GM12878 (cell line): ENCODE measurements at places on chromosomes 12 and 14. TPM values are rescaled to one million over a fixed set of nuclear protein-coding genes. Genes with fewer than 3 reads are reported as not detected.

- DNase-seq, result peak; percentile 31
- H3K4me1 ChIP-seq, result no peaks in the 10 kb centered on the region
- H3K4me3 ChIP-seq, result no peak overlapping the region
- H3K27me3 ChIP-seq, result no peaks in the 10 kb centered on the region; the same call in 1 of the 2 replicates
Measured at GRCh38 chr12:103632554-103633216, 45.6 kb downstream of the STAB2 start.

- no peak overlapping the region for H3K27ac ChIP-seq
- no peak for DNase-seq
- no peaks in the 10 kb centered on the region for H3K36me3 ChIP-seq
- no peak overlapping the region for H3K4me3 ChIP-seq
Measured at GRCh38 chr14:87615822-87616679, 376.9 kb downstream of the GALC start.

Gene AQP6
- total RNA-seq, result not detected in 2 replicates

Gene CCDC85C
- total RNA-seq, result 3.0 and 3.4 TPM in 2 replicates

DNA sequence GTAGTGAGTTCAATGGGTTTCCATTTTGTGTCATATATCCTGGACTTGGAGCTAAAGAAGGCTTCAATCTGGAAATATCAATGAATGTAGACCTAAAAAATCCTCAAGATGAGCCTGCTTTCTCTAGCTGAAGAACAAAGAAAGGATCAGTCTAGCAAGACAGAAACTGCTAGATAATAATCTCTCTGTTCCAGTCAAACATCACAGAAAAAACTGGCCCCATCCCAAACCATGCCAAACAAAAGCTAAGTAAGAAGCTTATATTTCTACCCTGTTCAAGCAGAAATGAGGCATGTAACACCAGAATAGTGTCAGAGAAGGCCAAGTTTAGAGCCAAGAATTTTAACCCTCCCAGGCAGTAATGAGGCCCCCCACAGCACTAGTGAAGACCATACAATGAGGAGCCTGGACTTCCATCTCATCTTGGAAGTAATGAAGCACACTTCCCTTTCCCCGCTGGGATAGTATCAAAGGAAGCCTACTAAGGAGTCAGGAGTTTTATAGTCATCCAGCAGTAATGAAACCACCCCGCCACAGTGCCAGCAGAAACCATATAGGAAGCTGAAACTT is 95.8 kb downstream of the NELL2 start:
- H3K27ac ChIP-seq, result no peak overlapping the region
- no peaks in the 10 kb centered on the region for H3K4me1 ChIP-seq
- DNase-seq, result no peak
- no peak overlapping the region for H3K4me3 ChIP-seq

DNA sequence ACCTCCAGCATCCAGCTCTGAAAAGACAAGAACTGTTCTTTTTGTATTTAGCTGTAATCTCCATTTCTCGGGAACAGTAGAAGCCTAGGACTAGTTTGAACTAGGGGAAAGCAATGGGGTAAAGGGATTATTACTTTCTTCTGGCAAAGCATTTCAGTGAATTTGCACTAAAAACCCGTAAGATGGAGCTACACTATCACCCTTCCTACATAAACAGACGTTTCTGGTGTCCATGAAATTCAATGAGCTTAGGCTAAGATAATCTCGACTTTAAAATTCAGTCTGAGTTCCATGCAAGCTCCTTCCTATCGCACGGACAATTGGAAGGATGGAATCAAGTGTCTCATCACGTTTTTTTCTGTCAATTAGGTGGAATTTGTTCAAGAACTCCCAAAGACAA is 24.0 kb downstream of the ACSM4 start:
- H3K27me3 ChIP-seq, result no peaks in the 10 kb centered on the region; the same call in 1 of the 2 replicates
- H3K36me3 ChIP-seq, result no peaks in the 10 kb centered on the region
- H3K27ac ChIP-seq, result no peak overlapping the region
- DNase-seq, result no peak
- no peak overlapping the region for H3K4me3 ChIP-seq

Gene NOVA1
- not detected in 2 replicates for total RNA-seq

DNA sequence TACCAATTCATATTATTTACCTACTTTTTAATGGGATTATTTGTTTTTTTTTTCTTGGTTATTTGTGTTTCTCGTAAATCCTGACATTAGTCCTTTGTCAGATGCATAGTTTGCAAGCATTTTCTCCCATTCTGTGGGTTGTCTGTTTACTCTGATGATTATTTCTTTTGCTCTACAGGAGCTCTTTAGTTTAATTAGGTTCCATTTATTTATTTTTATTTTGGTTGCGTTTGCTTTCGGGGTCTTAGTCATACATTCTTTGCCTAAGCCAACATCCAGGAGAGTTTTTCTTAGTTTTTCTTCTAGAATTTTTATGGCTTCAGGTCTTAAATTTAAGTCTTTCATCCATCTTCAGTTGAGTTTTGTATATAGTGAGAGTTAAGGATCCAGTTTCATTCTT is 289.9 kb downstream of the AKAP6 start:
- H3K4me1 ChIP-seq, result peaks cover 4% of the 10 kb centered on the region
- no peak overlapping the region for H3K4me3 ChIP-seq
- no peaks in the 10 kb centered on the region for H3K27me3 ChIP-seq
- no peak overlapping the region for H3K27ac ChIP-seq

GRCh38 chr12:46354111-46354801 is 18.3 kb downstream of the SLC38A2 start:
- H3K27me3 ChIP-seq, result no peaks in the 10 kb centered on the region
- DNase-seq, result no peak
- peaks cover 7% of the 10 kb centered on the region; the same call in 1 of the 2 replicates for H3K36me3 ChIP-seq
- no peak overlapping the region for H3K4me3 ChIP-seq
- H3K27ac ChIP-seq, result no peak overlapping the region

- peaks cover 14% of the 10 kb centered on the region for H3K4me1 ChIP-seq
- no peaks in the 10 kb centered on the region for H3K27me3 ChIP-seq
- H3K36me3 ChIP-seq, result no peaks in the 10 kb centered on the region
Measured at GRCh38 chr12:93197067-93197593, 180.6 kb upstream of the NUDT4 start.

Gene KRT78
- not detected in 2 replicates for total RNA-seq

DNA sequence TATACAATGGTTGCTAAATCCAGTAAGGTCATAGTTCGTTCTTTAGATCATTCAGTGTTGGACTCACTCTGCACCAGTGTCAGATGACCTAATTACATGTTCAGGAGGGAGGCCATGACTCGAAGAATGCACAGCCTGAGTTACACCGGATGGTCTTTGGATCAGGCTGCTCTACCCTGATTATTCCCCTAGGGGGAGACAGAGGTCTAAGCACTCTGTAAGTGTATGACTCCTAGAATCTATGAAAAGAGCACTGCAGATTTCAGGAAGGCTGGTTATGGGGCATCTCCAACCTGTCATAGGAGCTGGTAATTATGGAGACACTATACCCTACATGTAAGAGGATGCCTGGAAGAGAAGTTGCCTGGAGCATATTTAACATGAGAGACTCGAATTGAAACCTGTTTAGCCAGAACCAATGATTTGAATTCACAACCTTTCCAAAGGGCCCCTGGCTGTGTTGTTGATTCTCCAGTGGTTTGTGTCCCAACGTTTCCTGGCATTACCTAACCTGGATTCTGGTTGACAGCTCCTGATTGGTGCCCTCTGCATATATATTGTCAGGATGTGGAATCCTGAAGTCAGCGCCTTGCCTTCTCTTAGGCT is at the start of gene MUCL1:
MUCL1 (plus strand) TSS at position 584 of the 606 bp plus-strand sequence. CDS start 67 bp downstream, outside the sequence.
- no peaks in the 10 kb centered on the region for H3K27me3 ChIP-seq
- no peak within 1 kb of the TSS for H3K27ac ChIP-seq
- no peaks in the 10 kb centered on the region for H3K4me1 ChIP-seq
- H3K36me3 ChIP-seq, result no peaks in the 10 kb centered on the region
- DNase-seq, result peak; percentile 28

- H3K27ac ChIP-seq, result no peak overlapping the region
- H3K27me3 ChIP-seq, result no peaks in the 10 kb centered on the region
- no peaks in the 10 kb centered on the region for H3K36me3 ChIP-seq
- H3K4me1 ChIP-seq, result peaks cover 6% of the 10 kb centered on the region
- no peak for DNase-seq
Measured at GRCh38 chr12:50916292-50916691, 36.1 kb upstream of the HIGD1C start.

GRCh38 chr12:7729746-7730145 is 17.4 kb downstream of the CLEC4C start:
- DNase-seq, result no peak
- no peaks in the 10 kb centered on the region for H3K36me3 ChIP-seq
- H3K4me1 ChIP-seq, result no peaks in the 10 kb centered on the region
- no peak overlapping the region for H3K27ac ChIP-seq
- H3K27me3 ChIP-seq, result no peaks in the 10 kb centered on the region
- no peak overlapping the region for H3K4me3 ChIP-seq

Gene SPSB2
- 3.4 and 3.9 TPM in 2 replicates for total RNA-seq

DNA sequence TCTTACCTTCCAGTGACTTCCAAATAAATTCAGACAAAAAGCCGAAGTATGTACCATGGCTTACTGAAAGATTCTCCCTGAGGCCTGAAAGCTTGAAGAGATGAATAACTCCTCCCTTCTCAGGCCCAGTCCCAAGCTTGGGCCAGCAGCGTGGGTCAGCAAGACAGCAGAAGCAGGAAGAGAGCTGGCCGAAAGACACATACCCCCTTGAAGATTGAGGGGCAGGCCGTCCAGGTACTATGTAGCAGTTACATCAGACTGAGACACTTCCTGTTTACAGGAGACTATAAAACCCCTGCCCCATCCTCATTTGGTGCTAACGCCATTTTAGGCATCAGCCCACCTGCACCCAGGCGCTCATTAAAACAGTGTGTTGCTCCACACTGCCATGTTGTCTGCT is 15.0 kb downstream of the NDUFA12 start:
- H3K4me1 ChIP-seq, result no peaks in the 10 kb centered on the region; the same call in none of the 2 replicates
- H3K36me3 ChIP-seq, result peaks cover 2% of the 10 kb centered on the region
- H3K4me3 ChIP-seq, result no peak overlapping the region
- H3K27ac ChIP-seq, result no peak overlapping the region
- no peaks in the 10 kb centered on the region for H3K27me3 ChIP-seq

Gene NRXN3
- 2.7 and 3.3 TPM in 2 replicates for total RNA-seq

GRCh38 chr14:27370074-27370473 is 772.2 kb upstream of the NOVA1 start:
- no peak overlapping the region for H3K27ac ChIP-seq
- no peaks in the 10 kb centered on the region for H3K4me1 ChIP-seq
- no peaks in the 10 kb centered on the region for H3K27me3 ChIP-seq
- H3K36me3 ChIP-seq, result no peaks in the 10 kb centered on the region
- DNase-seq, result no peak
- no peak overlapping the region for H3K4me3 ChIP-seq

- no peaks in the 10 kb centered on the region for H3K36me3 ChIP-seq
- no peaks in the 10 kb centered on the region for H3K4me1 ChIP-seq
- no peaks in the 10 kb centered on the region for H3K27me3 ChIP-seq
- H3K4me3 ChIP-seq, result no peak overlapping the region
- no peak overlapping the region for H3K27ac ChIP-seq
Measured at GRCh38 chr12:93829016-93829415, 151.8 kb downstream of the CRADD start.

GRCh38 chr14:56299306-56299984 is 181.2 kb downstream of the PELI2 start:
- no peak for DNase-seq
- no peak overlapping the region for H3K4me3 ChIP-seq
- H3K36me3 ChIP-seq, result no peaks in the 10 kb centered on the region
- H3K27me3 ChIP-seq, result no peaks in the 10 kb centered on the region; the same call in 1 of the 2 replicates
- H3K4me1 ChIP-seq, result no peaks in the 10 kb centered on the region
- H3K27ac ChIP-seq, result no peak overlapping the region

DNA sequence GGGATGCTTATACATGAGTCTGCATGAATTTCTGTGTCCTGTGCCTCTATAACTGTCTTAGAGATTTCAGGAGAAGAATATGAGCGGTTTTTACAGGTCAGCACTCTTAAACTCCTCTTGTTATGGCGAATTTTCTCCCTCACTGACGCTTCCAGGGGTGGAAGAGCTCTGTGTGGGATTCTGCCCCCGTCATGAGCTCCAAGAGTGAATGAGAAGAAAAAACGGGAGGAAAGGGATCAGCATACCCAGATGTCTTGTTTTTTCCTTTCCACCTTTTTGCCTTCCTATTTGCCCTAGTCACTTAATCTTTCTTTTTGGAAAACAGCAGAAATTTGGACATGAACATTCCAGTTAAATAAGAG is 651 bp downstream of the PFKM start:
- H3K4me1 ChIP-seq, result peaks cover 6% of the 10 kb centered on the region
- H3K4me3 ChIP-seq, result peak overlapping the region; percentile 88
- peak overlapping the region; percentile 91 for H3K27ac ChIP-seq
- no peaks in the 10 kb centered on the region for H3K27me3 ChIP-seq
- no peak for DNase-seq

Gene WNT1
- total RNA-seq, result not detected in 2 replicates

Gene BIN2
- 26.5 and 28.1 TPM in 2 replicates for total RNA-seq

DNA sequence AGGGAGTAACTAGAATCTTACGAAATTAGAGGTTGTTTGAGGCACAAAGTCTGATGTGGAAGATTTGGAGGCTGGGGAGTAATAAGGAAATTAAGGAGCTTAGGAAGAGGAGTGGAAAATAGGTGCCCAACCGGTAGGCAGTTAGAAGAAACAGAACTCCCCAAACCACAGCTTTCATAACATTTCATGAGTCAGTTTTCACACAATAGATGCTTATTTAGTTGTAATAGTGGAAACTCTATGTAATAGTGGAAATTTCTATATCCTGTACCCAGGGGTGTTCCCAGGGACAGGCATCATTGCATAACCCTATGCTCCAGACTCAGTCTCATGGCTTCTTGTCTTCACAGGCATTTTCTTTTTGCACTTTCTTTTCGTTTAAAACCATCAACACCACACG is 8.3 kb downstream of the C3AR1 start:
- no peaks in the 10 kb centered on the region for H3K4me1 ChIP-seq
- H3K4me3 ChIP-seq, result no peak overlapping the region
- no peak overlapping the region for H3K27ac ChIP-seq
- H3K27me3 ChIP-seq, result no peaks in the 10 kb centered on the region
- DNase-seq, result no peak

Gene CDH24
- 0.90 and 1.1 TPM in 2 replicates for total RNA-seq

Gene CIROP
- total RNA-seq, result not detected in 2 replicates

GRCh38 chr12:47070310-47070709 is 9.1 kb upstream of the PCED1B start:
- no peaks in the 10 kb centered on the region for H3K4me1 ChIP-seq
- no peak overlapping the region for H3K4me3 ChIP-seq
- H3K36me3 ChIP-seq, result no peaks in the 10 kb centered on the region
- no peak overlapping the region for H3K27ac ChIP-seq

DNA sequence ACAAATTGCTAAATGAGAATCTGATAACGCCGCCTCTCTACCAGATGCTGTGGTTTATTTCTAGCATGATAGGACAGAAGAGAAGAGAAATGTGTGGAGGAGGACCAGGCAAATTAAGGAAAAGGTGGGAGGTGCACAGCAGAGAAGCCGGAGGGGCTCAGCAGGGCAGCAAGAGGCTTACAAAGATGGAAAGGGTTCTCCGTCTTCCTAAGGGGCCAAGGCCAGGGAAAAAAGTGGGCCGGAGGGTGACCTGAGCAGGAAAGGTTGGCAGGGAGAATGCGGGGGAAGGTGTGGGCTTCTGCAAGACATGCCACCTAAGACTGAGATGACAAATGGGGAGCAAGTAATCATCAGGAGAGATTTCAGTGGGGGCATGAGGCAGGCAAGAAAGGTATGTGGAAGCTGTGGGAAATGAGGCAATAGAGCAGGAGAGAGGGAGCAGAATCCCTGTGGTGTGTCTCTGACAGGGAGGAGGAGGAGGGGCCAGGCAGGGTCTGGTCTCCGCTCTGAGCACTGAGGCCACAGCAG is 18.7 kb downstream of the MANSC1 start:
- no peaks in the 10 kb centered on the region for H3K27me3 ChIP-seq
- DNase-seq, result no peak
- 0 out of 2 replicates have a peak, but pooled peaks cover 3% of the 10 kb centered on the region for H3K4me1 ChIP-seq
- no peak overlapping the region for H3K27ac ChIP-seq
